Foreskin keratinocyte (primary cell): ENCODE measurements at places on chromosomes 2 and 18.

DNA sequence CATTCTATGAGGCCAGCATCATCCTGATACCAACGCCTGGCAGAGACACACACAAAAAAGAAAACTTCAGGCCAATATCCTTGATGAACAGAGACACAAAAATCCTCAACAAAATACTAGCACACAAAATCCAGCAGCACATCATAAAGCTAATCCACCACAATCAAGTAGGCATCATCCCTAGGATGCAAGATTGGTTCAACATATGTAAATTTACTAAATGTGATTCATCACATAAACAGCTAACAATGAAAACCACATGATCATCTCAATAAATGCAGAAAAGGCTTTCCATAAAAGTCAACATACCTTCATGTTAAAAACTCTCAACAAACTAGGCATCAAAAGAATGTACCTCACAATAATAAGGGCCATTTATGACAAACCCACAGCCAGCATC is 65.3 kb downstream of the WDPCP start:
- peak; percentile 35 for DNase-seq

DNA sequence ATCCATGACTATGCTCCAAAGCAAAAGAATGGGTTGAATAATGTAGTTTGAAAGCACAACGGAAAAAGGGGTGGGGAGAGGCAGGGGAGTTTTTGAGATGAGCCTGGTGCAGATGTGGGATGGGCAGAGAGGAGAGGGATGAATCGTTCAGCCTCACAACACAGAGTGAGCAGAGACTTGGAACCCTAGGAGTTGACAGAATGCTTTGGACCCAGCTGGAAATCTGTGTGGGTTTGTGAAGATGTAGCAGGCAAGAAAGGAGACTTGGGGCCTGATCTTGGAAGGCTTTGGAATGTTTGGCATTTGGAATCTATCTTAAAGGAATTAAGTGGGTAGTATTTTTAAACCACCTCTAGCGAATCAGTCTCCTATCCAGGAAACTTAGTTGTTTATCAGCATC is 66.0 kb upstream of the KCTD1 start:
- DNase-seq = no peak

- DNase-seq = no peak
Measured at GRCh38 chr2:12335131-12335530, 381.6 kb upstream of the TRIB2 start.

DNA sequence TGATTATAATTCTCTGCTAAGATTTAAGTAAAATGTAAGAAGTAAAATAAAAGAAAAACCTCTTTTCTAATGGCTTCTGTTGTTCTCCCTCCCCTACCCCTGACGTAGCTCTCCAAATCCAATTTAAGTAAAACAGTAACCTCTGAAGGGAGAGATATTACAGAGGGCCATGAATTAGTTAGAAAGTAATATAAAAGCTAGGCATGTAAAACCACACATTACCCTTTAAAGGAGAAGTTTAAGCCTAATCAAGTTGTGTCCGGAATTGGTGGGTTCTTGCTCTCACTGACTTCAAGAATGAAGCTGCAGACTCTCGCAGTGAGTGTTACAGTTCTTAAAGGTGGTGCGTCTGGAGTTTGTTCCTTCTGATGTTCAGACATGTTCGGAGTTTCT is 116.9 kb upstream of the SCN7A start:
- no peak for DNase-seq

GRCh38 chr2:190655570-190655969 is 6.7 kb downstream of the NAB1 start:
- no peak for DNase-seq

DNA sequence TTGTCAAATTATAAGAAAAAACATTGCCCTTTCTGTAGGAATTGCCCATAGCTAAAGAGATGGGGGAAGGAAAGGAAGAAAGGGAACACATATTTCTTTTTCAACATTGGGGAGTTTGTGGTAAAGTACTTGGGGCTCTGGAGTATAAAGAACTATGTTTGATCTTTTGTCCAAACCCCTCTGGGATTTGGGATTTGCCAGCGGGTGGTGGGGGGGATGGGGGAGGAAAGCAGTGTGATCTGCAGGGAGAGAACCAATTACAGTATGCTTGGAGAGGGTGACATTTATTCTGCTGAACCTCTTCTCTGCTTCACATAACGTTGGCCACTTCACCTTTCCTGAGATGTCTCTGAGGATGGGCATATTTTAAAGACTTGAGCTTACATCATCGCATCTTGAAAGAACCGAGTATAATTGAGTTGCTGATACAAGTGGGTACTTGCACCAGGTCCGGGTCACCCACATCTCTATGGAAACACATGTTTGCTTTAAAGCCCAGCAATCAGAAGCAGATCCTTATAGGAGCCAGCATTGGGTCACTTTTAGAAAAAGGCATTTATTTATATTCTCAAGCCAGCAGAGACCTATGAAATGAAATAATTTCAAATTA is 73.1 kb downstream of the SPATS2L start:
- DNase-seq = peak; percentile 43

DNA sequence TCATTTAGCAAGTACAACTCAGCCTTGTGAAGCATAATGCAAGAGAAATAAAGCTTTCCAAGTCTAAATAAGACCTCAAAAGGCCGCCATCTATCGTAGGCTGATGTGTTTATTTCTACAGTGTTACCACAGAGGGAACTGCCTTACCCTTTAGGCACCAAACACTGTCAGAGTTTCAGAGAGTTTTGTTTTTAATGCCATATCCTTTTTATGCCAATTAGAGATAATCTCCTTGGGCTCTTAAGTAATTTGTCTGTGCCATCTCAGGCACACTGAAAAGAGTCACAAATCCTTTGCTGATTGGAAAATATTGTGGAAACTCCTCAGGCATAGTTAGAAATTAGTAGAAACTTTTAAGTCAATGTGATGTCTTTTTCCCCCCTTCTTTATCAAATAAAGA is 797.1 kb downstream of the SLC4A3 start:
- no peak for DNase-seq

- DNase-seq = peak; percentile 92
Measured at GRCh38 chr2:1632002-1632348, 112.3 kb downstream of the PXDN start.

DNA sequence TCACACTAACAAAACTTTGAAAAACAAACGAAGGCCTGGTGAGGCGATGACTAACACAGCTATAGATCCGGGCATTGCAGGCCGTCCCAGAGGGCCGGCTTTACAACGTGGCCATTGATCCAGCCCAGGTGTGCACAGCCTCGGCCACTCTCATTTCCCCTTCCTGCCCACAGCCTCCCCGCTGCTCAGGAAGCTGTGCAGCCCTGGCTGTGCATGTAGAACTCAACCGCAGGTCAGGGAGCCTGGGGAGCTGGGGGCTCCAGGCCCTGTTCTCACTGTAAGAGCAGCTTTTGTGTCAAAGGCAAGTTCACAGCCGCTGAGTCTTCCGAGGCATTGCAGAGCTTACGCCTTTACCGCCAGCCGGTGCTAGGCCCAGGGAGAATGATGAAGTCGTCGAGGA is 87.2 kb downstream of the LONRF2 start:
- DNase-seq = no peak

DNA sequence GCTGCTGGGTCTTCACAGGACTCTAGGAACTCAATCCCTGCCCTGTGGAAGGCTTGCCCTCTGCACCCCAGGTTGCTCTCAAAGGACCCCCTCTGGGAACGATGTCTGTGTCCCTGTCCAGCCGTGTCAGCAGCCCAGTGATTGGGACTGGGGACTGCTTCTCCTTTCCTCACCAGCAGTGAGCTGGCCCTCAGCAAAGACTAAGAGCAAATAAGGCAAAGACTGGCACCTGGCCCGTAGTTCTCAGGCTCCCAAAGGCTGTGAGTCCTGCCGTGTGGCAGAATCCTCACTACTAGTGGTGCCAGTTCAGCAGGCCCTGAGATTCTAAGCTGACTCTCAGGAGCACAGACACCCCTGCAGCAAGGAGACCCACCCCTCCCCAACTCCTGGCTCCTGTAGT is 47.8 kb downstream of the TMEM163 start:
- no peak for DNase-seq

DNA sequence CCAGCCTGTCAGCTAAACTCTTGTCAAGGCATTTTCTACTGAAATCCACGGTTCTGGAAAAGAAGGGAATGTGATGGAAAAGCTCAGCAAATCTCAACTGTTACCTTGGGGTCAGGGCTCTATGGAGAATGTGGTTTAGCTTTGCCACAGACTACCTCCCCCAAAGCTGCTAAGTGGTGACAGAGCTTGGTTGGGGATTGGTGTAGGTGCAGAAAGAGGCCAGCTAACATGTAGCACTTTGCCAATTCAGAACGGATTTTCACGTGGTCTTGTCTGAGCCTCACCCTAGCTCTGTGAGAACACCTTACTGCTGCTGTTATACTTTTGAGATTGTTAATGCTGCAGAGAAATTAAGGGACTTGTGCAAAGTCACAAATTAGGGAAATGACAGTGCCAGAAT is 331.1 kb downstream of the RND3 start:
- DNase-seq = no peak
